ENCODE measurements at places on chromosomes 5 and 9.

GRCh38 chr5:113808956-113809355 lies 295.5 kb downstream of the YTHDC2 start:
- no peak for DNase-seq

- DNase-seq, result no peak
Observed at GRCh38 chr9:128684065-128684324, 5.0 kb upstream of the SET start.

DNA sequence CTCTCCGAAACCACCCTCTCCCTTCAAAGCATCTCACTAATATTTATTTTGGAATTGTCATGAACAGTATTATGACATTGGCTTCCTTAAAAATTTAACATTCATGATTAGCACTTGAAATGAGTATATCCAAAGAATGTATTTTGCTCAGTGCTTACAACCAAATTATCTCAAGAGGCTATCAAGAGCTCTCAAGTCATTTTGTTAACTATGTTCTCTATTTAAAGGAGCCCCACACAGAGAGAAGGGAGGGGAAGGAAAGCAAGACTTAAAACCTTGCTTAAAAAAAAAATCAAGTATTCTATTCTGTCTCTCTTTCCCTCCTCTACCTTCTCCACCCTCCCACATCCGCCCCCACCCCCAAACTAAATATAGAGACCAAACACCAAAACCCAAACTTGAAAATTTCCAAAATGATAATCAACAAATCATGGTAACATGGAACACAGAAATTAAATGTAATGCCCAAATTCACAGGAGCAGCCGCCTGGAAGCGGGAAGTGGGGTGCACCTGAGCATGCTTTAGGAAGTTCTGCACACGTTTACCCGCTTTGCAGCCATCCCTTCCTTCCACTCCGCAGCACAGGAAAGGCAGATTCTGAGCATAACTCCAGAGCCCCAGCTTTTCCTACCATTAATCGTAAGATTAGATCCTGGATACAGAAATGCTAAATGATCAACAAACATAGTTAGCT lies 66.9 kb downstream of the EBF1 start:
- no peak for DNase-seq

DNA sequence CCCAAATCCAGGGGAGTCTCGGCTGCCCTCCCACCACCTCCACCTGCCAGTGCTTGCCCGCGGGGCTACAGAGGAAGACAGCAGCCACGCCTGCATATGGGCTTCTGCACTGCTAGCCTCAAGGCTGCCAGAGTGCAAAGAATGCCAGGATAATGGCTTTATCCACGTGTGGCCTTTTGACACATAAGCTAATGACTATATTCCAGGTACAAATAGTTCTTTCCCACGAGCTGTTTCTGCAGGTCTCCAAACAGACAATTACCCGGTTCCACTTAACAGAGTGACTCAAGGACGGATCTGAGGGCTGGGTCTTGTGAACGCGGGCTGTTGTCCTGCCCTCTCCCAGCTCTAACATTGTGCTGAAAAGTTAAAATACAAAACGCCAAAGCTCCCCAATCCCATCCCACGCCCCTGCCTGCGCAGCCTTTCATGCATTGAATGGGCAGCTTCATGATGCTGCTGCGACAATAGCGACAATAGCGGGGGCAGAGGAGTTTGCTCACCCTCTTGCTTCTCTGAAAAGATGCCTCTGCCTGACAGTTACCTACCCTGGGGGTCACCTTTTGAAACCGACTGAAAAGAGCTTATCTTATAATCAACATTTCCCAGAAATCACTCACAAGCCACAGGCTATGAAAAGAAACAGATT lies 39.1 kb upstream of the MSH3 start:
- no peak for DNase-seq

DNA sequence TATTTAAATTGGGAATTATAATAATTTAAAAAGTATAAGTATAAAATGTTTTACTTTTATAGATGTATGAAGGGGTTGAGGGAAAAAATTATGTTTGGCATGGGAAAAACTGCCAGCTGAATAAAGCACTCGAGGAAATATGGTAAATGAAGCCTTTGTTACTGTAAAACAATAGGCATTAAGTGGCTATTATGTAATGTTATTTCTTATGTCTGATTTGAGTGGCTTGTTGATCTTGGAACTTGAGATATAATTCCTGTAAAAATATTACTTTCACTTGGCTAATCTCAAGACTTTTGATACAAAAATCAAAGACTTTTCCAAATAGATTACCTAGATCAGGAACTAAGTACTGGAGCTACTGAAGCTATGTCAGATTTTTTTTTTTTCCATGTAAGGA lies 182.9 kb downstream of the CD180 start:
- DNase-seq, result no peak

- no peak for DNase-seq
Observed at GRCh38 chr5:98781964-98782363, 8.5 kb downstream of the RGMB start.

- DNase-seq, result no peak
Observed at GRCh38 chr9:1028501-1029190, 21.5 kb upstream of the DMRT2 start.

GRCh38 chr5:1105350-1106265 lies 6.3 kb downstream of the SLC12A7 start:
- no peak for DNase-seq

DNA sequence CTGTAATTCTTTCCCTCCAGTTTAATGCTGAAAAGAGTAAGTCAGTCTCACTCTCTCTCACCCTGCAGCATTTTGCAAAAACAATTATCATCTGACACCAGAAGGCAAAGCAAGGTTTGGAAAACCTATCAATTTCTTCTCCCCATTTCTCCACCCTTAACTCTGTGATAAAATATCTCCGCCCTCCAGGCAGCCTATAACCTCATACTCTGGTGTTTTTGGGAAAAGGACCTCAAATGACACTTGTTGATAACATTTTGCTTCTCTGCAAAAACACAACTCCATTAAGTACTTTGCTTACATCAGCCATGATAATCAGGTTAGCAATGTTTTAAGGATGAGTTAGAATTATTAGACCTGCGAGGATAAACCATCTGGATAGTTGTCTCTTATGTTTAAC lies 2.3 kb downstream of the ANKH start:
- no peak for DNase-seq

Data from NCI-H187 (cell line).